BJ (cell line): ENCODE measurements at places on chromosomes 7 and 10.

DNA sequence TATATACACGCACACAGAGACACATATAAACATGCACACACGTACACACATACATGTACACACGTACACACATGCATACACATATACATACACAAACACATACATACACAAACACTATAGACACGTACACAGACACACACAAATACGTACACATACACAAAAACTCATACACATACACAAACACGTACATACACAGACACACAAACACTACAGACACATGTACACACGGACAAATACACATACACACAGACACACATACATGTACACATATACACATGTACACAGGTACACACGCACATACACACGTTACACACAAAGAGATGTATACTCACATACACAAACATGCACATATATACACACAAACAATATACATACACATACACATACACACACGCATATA is 35.2 kb upstream of the GTF2IRD1 start:
- no peak for DNase-seq

GRCh38 chr7:112449353-112449752 is 907 bp upstream of the IFRD1 start:
- no peak for DNase-seq

- DNase-seq, result no peak
Observed at GRCh38 chr10:26831936-26832335, 28.8 kb downstream of the ABI1 start.

DNA sequence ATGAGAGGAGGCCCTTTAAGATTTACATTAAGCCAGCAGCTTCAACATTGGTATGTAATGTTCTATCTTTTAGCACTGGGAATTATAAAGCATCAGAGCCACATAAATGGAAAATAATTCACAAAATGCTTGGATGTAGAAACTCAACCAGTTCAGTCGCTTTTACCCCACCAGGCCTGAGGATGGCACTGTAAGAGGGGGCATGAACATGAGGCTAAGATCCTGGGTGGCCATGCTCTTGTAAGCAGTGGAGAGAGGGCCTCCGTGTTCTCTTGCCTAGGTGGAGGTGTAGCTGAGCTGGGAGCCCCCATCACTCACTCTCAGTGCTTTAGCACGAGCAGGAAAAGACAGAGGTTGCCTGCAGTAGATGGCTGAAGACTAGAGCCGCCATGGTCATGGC is 238.8 kb downstream of the FANK1 start:
- DNase-seq, result no peak

- no peak for DNase-seq
Observed at GRCh38 chr10:17354781-17355180, 99.6 kb downstream of the ST8SIA6 start.

- DNase-seq, result no peak
Observed at GRCh38 chr7:5827755-5828154, 46.3 kb upstream of the RNF216 start.

DNA sequence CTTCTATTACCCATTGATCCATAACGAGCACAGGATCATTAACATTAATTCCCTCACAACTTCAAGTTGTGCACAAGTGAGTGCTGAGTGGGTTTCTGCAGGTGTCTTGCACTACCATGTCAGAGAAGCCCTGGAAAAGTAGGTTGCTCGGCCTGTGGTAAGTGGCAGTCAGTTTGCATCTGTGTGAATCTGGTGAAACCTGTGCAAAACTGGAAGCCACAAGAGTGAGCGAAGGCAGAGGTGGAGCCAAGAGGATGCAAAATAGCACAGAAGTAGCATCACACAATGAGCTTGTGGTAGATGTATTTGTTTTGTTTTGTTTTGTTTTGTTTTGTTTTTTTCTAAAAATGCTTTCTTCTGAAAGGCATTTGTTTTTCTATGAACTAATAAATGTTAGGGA is 181.5 kb downstream of the THSD7A start:
- DNase-seq, result no peak

DNA sequence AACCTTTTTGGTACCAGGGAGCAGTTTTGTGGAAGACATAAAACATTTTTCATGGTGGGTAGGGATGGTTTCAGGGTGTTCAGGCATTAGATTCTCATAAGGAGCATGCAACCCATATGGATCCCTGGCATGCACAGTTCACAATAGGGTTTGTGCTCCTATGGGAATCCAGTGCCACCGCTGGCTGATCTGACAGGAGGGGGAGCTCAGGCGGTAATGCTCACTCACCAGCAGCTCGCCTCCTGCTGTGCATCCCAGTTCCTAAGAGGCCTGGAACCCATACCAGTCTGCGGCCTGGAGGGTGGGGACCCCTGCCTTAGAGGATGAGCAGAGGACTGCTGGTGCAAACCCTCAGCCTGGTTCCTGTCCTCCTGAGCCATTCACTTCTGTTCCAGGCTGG is 561.7 kb downstream of the SDK1 start:
- no peak for DNase-seq

GRCh38 chr7:1144269-1144771 is 15.7 kb downstream of the ZFAND2A start:
- DNase-seq, result no peak

DNA sequence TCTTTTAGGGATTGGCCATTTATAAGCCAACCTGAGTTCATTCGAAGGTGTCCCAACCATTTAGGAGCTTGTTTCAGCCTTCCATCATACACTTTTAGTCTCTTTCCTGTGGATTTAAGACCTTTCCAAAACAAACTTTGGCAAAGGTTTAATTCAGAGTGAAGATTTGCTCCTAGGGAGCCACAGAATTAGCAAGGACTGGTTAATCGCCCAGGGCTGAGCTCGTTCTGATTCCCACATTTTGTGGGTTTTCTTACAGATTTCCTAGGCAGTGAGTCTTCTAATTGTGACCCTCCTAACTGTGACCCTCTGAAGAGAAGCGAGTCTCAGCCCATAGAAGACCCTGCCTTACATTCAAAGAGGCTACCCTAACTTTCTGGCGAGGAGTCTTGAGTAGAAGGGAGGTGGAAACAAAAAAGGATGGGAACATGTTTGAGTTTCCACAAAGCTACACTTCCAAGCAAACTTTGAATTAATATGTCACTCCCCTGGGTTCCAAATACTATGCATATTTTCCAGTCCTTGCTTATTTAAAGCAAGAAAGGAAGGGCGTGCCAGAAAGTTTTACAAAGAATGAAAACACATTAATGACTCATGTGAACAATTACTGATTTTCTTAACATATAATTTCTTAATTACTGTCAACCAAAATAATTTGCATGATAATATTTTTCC is 118.3 kb downstream of the ARID5B start:
- DNase-seq, result no peak

GRCh38 chr10:74995806-74996205 is 115.7 kb upstream of the SAMD8 start:
- DNase-seq, result no peak

- peak; percentile 2 for DNase-seq
Observed at GRCh38 chr7:14196555-14196954, 207.1 kb upstream of the ETV1 start.

- no peak for DNase-seq
Observed at GRCh38 chr10:308572-309085, 173.4 kb downstream of the ZMYND11 start.

DNA sequence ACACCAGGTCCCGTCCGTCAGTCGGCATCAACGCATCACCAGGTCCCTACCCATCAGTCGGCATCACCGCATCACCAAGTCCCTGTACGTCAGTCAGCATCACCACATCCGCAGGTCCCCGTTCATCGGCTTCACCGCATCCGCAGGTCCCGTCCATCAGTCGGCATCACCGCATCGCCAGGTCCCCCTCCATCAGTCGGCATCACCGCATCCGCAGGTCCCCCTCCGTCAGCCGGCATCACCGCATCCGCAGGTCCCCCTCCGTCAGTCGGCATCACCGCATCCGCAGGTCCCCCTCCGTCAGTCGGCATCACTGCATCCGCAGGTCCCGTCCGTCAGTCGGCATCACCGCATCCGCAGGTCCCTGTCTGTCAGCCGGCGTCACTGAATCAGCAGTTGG is 55.1 kb downstream of the IGF2BP3 start:
- no peak for DNase-seq

DNA sequence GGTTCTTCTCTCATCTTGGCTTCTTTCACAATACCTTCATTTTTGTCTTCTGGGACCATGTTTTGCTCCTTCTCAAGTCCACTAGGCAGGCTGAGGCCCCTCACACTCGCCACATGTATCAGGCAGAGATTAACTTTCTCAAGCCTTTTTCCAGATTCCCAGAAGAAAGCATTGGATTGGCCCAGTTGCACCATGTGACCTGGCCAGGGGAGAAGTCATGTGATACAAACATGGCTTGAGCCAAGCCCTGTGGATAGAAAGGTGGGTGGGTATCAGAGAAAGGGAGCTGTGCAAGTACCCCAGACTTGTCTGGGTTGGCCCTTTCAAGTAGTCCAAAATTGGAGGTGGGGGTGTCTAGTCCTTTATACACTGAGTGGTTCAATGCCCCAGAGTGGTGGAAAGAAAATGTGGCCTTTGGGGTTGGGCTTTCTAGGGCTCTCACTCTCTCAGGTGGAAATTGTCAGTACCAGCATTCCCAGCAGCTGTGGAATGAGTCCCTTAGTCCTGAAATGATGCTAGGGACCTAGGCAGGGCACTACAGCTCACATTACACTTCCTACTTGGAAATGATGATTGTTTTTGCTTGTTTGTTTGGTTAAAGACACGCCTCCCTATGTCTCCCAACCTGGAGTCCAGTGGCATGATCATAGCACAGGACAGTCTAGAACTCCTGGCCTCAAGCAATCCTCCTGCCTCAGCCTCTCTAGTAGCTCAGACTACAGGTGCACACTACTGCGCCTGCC is 36.9 kb upstream of the C10orf67 start:
- DNase-seq, result no peak

DNA sequence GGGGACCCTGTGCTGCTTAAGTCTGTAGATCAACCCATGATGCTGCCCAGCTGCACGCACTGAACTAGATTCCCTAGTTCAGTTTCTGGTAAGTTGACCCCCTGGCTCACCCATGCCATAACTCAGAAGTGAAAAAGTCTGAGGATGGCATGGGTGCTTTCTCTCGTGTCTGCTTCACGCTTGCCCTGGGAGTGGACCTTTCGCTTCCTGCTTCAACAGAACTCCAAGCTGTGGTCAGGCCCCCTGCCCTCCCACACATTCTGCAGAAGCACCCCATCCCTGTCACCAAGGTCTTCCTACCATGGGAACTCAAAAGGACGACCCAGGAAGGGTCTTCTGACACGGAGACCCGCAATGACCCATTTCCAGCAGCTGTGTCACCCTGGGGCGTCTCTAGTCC is 39.9 kb downstream of the LRRC18 start:
- no peak for DNase-seq

GRCh38 chr7:107913851-107914250 is 22.9 kb downstream of the DLD start:
- DNase-seq, result no peak

GRCh38 chr7:151157645-151158329 is 9.7 kb downstream of the GBX1 start:
- DNase-seq, result no peak

GRCh38 chr7:121475806-121476205 is 79.7 kb upstream of the FAM3C start:
- no peak for DNase-seq

- peak; percentile 65 for DNase-seq
Observed at GRCh38 chr7:130009848-130010688, 41.1 kb downstream of the ZC3HC1 start.

- DNase-seq, result no peak
Observed at GRCh38 chr7:70093205-70093904, 495.1 kb downstream of the AUTS2 start.

DNA sequence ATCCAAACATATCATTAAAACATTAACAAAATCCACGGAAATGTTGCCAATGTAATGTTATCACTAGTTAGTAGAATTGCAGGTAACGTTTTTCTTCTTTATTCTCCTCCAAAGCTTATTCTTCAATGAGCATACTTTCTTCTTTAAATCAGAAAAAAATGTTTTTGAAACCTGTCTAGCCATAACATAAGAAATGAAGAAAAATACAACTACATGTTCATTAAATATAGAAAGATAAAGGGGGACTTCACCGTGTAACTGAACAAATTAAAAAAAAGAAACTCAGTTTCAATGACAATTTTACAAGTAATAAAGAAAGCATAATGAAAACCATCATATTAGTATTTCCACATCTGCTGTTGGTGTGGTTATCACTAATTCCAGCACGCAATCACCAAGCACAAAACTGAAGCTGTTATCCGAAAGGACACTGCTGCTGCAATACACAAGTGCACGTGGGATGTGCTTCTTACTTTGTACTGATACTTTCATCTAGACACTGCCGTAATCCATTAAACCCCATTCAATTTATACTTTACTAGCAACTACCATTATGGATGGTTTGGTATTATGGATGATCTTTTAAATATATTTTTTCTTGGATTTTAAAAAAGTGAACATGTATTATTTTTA is 9.6 kb downstream of the ESYT2 start:
- no peak for DNase-seq

GRCh38 chr7:86968618-86969017 is 90.8 kb downstream of the ELAPOR2 start:
- DNase-seq, result no peak

GRCh38 chr7:33745934-33746333 is 159.4 kb upstream of the BMPER start:
- DNase-seq, result no peak

- DNase-seq, result no peak
Observed at GRCh38 chr7:116981939-116982338, 28.6 kb downstream of the ST7 start.

GRCh38 chr10:103736763-103737162 is 118.6 kb downstream of the SH3PXD2A start:
- no peak for DNase-seq

- no peak for DNase-seq
Observed at GRCh38 chr7:108079648-108080591, 50.2 kb downstream of the LAMB4 start.

- DNase-seq, result no peak
Observed at GRCh38 chr10:88705958-88706357, at the start of gene LIPK. TSS of gene LIPK (plus strand) at chr10:88706249. CDS start at chr10:88724544, 18,295 bp downstream.
